Right hindlimb (tissue), 1 donor: ENCODE measurements at places on chromosomes 1 and 21.

GRCh38 chr1:107622966-107623365 is 342.0 kb downstream of the VAV3 start:
- no peak for DNase-seq

DNA sequence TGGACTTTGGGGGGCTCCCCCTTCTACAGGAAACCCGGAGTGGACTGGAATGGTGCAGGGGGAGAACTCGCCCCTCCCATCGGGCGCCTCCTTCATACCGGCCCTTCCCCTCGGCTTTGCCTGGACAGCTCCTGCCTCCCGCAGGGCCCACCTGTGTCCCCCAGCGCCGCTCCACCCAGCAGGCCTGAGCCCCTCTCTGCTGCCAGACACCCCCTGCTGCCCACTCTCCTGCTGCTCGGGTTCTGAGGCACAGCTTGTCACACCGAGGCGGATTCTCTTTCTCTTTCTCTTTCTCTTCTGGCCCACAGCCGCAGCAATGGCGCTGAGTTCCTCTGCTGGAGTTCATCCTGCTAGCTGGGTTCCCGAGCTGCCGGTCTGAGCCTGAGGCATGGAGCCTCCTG is at the start of gene TNFRSF14:
TSS of gene TNFRSF14 (plus strand) at position 95 of the 401 bp plus-strand sequence. CDS start at position 389, 294 bp downstream.
- DNase-seq, result peak; percentile 64

DNA sequence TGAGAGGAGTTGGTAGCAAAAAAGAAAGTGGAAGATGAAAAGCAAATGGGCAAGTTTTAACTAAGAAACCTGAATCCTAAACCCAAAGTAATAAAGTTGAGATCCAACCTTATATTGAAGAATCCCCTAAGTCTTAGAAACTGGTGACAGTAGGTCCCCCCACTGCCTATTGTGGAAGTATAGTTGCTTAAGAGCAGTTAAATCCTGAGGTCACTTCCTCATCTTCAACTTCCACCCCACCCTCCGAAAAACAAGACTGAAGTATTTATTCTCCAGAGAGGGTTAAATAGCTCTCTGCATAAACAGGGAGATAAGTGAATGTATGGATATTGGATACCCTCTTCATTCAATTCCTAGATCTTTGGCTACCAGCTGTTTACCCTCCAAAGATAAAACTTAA is 3.3 kb upstream of the DSTYK start:
- DNase-seq, result no peak

- no peak for DNase-seq
These were observed 31.1 kb upstream of the DISP3 start for GRCh38 chr1:11447903-11448302.

GRCh38 chr1:220970311-220970710 is 91.1 kb downstream of the HLX start:
- DNase-seq, result no peak

DNA sequence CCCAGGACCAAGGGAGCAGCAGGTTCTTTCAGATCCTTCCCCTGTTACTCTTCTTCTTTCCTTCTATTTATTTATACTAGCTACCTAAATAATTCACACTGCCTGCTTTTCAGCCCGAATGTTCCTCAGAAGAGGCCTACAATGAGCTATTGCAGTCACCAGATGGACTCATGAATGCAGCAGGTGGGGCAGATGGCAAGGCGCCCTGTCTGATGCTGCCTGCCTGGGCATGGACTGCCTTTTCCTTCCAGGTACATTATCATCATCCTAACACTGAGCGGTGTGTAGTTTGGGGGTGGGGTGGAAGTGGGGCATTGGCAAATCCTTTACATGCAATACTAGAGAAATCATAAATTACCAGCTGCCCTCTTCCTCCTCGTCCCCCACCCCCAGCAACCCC is 17.6 kb downstream of the ESRRG start:
- no peak for DNase-seq

- DNase-seq, result peak; percentile 45
These were observed 18.8 kb downstream of the SLC1A7 start for GRCh38 chr1:53123453-53124140.

- no peak for DNase-seq
These were observed 63.9 kb upstream of the AK4 start for GRCh38 chr1:65084066-65084465.

- no peak for DNase-seq
These were observed 323.1 kb downstream of the HHIPL2 start for GRCh38 chr1:222224636-222225315.

DNA sequence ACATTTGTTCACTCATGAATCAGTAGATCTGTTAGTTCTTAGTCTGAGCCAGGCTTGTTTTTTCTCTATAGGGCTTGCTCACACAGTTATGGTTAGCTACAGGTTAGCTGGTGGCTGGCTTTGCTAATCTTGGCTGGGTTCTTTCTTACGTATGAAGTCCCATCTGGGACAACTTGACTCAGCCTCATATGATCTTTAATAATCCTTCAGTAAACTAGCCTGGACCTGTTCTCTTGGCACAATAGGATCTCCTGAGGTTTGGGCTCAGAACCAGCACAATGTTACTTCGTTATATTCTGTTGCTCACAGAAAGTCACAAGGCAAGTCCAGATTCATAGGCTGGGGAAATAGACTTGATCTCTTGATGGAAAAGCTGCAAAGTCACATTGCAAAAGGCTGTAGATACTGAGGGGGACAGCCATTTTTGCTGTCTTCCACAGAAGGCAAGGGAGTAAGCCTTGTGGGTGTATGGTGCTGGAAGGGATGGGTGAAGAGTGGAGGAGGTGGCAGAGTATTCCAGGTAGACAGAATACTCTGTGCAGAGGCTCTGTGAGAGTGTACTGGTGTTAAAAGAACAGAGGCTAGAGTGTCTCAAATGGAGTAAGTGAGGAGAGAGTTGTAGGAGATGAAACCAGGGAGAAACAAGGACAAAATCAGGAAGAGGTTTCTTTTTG is 24.4 kb downstream of the EFCAB7 start:
- no peak for DNase-seq

- no peak for DNase-seq
These were observed 179.7 kb downstream of the TNFSF18 start for GRCh38 chr1:172870901-172871606.

GRCh38 chr1:187862506-187862905 is 1033.8 kb downstream of the PLA2G4A start:
- DNase-seq, result no peak

DNA sequence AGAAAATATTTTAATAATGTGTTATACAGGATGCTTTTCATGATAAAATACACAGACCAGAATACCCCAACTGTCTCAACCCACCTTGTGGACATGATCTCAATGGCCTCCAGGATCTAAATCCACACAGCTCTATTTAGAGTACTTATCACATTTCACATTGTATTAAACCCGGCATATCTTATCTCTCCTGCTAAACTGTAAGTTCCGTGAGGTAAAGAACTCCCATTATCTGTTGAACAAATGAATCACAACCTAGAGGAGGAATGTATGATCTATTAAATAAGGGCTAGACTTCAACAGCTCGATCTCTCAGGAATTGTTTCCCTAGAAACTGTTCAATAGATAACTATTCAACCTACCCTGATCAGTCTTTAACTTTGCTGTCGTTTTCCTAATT is 6.9 kb downstream of the ETV3 start:
- DNase-seq, result no peak

GRCh38 chr1:50703240-50703639 is 256.8 kb downstream of the FAF1 start:
- no peak for DNase-seq

GRCh38 chr1:89261926-89262515 is 10.6 kb downstream of the GBP5 start:
- no peak for DNase-seq

GRCh38 chr1:75276385-75276784 is 142.2 kb downstream of the LHX8 start:
- DNase-seq, result no peak

- DNase-seq, result no peak
These were observed 174.6 kb upstream of the FOXD3 start for GRCh38 chr1:63147783-63148182.
